ENCODE measurements at places on chromosomes 13 and 19.

GRCh38 chr13:91058066-91058465 is 289.4 kb upstream of the MIR17HG start:
- no peak for DNase-seq

GRCh38 chr13:47934371-47934770 is 66.7 kb downstream of the SUCLA2 start:
- no peak for DNase-seq

GRCh38 chr13:40028446-40028845 is 373.0 kb downstream of the COG6 start:
- DNase-seq, result no peak

GRCh38 chr13:50537029-50537428 is 306.5 kb downstream of the DLEU7 start:
- no peak for DNase-seq

GRCh38 chr19:49954933-49955332 is 6.0 kb downstream of the SIGLEC11 start:
- DNase-seq, result no peak

GRCh38 chr19:47228168-47228936 is 2.6 kb downstream of the BBC3 start:
- DNase-seq, result no peak

GRCh38 chr13:49620170-49620621 is 8.1 kb upstream of the ARL11 start:
- peak; percentile 50 for DNase-seq

DNA sequence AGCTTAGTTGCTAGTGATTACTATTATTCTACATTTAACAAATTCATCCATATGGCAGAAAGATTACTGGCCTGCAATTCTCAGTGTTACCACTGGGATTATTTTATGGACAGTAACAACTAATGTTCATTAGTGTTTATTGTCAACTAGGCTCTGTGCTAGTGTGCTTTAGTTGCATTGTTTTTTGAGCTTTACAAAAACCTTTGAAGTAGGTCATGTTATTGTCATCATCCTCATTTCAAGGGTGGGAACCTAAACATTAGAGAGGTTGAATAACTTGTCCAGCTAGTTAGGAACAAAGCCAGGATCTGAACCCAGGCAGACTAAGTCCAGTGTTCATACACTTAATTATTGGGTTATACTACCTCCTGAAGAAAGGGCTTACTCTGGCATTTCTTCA is 27.8 kb upstream of the TDRD3 start:
- no peak for DNase-seq

GRCh38 chr13:105442949-105443699 is 1092.3 kb downstream of the EFNB2 start:
- no peak for DNase-seq

GRCh38 chr19:6740589-6741343 is 1.3 kb downstream of the TRIP10 start:
- DNase-seq, result no peak

DNA sequence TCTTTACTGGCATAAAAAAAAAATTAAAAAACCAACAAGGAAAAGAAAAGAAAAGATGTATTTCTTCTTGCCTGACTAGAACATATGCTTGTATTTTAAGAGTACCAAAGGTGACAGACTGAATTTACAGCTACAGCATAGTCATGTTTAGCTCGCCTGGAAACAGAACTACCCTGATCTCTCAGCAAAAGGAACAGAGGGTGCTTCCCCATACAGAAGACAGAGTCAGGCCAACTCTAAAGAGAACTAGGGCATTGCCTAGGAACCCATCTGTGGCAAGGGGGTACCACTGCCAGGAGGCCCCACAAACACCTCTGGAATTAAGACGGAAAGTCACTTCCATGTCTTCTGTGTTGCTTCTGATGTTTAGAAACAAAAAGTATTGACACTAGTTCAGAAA is 252.1 kb upstream of the STARD13 start:
- DNase-seq, result no peak

GRCh38 chr13:75934889-75935288 is 298.8 kb downstream of the LMO7 start:
- no peak for DNase-seq

GRCh38 chr19:22602631-22603272 is 31.4 kb upstream of the ZNF492 start:
- DNase-seq, result no peak

- no peak for DNase-seq
These were observed 93.4 kb upstream of the SLITRK1 start for GRCh38 chr13:83975655-83976165.

DNA sequence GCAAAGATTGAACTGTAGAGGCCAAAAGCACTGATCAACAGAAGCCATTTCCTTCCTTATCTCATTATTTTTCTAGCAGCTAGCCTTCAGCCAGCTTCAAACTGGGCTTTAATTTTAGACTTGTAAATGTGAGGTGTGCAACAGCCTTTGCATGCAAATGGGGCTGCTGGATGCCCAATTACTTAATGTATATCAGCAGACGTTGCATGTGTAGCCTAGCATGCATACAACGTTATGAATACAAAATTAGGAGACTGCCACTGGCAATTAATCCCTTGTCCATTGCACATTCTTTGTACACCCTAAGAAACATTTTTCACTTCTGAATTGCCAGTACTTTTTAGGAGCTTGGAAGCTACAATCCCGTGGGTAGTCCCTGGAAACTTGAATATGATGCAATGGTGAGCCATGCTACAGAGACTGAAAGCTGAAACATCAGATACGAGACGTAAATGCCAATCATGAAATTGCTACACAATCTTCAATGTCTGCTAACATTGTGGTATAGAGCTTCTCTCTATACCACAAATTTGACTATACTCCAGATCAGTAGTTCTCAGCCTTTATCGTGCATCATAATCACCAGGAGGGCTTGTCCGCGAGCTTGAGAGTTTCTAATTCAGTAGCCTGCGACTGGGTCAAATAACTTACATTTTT is 20.2 kb downstream of the EPSTI1 start:
- DNase-seq, result no peak

DNA sequence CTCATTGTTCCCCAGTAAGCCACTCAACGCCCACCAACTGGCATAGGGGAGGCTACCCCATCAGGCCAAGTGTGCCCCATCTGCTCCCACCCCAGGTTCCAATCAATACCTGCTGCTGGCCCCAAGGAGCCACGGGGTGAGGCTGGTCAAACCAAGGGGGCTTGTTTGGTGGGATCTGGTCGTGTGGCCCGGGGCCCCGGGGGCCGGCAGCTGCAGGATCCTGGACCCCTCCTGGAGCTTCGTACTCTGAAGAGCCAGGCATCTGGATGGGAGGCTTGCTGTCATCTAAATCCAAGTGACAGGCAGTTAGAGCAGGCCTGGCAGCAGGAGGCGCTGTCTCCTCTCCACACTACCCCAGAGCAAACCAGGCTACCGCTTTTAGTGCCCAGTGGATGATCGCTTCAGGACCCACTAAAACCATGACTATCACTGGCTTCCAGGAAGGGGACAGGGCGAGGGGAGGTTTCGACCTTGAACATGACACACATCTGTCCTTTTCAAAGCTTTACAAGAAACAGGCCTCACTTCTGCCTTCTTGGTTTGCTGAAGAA is 14.2 kb downstream of the CHERP start:
- DNase-seq, result no peak

GRCh38 chr13:40120781-40121180 is 465.3 kb downstream of the COG6 start:
- no peak for DNase-seq

- no peak for DNase-seq
These were observed 5.1 kb upstream of the CALM3 start for GRCh38 chr19:46596008-46596407.

DNA sequence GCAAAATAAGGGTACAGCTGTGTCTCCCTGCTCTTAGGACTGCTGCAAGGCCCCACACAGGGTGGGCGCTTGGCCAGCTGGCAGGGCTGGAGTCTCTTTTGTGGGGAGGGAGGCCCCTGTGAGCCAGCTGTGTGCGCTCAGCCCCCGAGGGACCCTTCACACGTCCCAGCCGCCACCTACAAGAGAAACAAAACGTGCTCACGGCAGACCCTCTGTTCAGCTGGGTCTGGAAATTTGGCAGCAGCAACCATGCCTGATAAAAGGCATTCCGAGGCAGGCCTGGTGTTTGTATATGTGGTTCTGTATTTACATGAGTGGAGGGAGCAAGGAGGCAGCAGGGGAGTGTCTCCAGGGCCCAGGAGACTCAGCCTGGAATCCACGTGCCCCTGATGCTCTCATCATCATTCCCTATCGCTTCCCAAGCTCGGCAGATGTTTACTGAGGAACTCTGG is 49.7 kb downstream of the CRTC1 start:
- DNase-seq, result no peak

DNA sequence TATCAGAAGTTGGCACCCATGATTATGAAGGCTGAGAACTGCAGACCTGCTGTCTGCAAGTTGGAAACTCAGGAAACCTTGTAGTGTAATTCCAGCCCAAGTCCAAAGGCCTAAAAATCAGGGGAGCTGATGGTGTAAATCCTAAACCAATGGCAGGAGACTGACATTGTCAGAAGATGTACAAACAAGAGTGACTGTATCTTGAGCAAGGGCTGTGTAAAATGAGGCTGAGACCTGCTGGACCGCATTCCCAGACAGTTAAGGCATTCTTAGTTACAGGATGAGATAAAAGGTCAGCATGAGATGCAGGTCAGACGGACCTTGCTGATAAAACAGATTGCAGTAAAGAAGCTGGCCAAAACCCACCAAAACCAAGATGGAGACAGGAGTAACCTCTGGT is 147.7 kb downstream of the COG6 start:
- no peak for DNase-seq

DNA sequence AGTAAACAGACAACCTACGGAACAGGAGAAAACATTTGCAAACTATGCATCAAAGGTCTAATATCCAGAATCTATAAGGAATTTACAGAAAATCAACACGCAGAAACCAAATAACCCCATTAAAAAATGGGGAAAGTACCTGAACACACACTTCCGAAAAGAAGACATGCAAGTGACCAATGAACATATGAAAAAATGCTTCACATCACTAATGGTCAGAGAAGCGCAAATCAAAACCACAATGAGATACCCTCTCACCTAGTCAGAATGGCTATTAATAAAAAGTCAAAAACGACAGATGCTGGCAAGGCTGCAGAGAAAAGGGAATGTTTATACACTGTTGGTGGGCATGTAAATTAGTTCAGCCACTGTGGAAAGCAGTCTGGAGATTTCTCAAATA is 29.5 kb downstream of the SLC25A15 start:
- DNase-seq, result no peak

DNA sequence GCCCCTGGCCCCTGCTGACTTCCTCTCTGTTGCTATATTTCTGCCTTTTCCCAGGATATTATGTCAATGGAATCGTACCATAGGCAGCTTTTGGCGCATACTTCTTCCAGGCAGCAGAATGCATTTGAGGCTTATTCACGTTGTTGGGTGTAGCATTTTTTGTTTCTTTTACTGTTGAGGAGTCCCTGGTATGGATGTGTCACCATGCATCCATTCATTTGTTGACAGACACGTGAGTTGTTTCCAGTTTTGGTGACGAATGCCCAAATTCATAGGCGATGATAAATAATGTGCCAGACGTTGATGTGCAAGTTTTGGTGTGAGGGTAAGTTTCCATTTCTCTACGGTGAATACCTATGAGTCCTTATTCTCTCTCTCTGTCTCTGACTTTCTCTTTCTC is 5.0 kb downstream of the NFILZ start:
- no peak for DNase-seq

DNA sequence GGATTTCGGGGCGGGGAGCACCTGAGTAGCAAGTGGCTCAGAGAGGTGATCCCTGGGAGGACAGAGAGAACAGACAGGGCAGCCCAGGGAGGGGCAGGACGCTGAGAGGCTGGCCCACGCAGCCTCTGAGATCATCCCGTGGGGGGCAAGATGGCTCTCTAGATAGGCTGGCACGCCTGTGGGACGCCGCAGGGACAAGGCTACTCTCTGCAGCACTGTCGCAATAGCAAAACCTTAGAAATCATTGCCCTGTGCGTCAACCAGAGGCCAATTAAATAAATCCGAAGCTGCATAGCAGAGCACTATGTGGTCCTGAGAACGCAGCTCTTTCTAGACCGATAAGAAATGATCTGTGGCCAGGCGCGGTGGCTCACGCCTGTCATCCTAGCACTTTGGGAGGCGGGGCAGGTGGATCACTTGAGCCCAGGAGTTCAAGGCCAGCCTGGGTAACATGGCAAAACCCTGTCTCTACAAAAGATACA is 5.1 kb downstream of the PEX11G start:
- DNase-seq, result no peak

GRCh38 chr13:111638233-111638632 is 317.8 kb downstream of the TEX29 start:
- no peak for DNase-seq

DNA sequence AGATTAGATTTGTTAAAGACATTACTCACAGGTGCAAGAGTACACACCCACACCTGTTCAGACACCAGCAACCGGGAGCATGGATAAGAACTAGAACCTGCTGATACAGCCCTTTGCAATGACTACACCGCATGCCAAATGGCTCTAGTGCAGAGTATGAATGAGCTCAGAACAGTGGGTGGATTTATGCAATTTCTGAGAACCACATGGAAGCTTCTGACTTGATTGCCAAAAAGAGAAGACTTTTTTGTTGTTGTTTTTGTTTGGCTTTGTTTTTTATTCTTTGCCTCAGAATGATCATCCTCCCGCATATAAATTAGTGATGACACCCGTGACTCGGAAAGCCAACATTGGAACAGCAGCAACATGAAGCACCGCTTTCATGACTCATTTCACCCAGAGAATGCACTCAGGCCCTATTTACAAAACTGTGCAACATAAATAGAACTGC is 77.4 kb upstream of the LRCH1 start:
- no peak for DNase-seq

DNA sequence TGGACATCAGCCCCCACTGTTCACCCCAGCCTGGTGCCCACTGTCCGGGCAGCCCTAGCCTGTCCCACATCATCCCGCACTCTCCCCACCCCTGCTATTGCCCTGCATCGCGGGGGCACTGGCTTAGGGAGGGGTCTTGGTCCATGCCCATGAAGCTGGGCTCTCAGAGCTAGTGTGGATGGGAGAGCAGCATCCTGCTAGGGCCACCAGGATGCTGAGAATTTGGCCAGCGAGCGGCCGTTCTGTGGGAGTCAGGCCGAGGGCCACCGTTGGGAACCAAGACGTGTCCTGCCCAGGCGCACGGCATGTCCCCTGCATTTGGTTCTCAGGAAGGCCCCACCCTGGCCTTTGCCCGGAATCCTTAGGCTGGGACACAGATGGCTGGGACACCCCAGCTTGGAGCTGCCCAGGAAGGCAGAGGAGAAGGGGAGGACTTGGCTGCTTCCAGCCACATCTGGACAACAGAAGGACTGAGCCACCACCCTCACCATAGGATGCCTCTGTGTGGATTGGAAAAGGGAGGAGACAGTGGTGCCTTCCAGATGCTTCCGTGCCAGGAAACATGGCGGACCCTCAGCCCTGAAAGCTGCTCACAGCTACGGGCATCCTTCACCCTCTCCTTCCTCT is 14.6 kb downstream of the ADGRE5 start:
- DNase-seq, result no peak

- DNase-seq, result no peak
These were observed 582 bp upstream of the PTPRH start for GRCh38 chr19:55209693-55210472.

DNA sequence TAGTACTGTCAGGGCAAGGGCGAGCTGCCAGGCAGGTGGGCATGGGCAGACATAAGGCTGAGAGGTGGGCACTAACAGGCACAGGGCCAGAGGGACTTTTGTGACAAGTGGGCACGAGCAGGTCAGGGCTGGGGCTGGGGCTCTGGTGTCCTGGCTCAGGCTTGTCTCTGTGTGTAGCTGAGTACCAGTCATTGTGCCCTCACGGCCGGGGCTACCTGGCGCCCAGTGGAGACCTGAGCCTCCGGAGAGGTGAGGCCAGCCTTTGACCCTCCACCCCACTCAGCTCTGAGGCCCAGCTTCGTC is 21.6 kb downstream of the LTBP4 start:
- no peak for DNase-seq

Data from dorsolateral prefrontal cortex (tissue), 122 donors.